Left ventricle myocardium superior (tissue), 1 donor: ENCODE measurements at places on chromosomes 5 and 9. TPM values are rescaled to one million over a fixed set of nuclear protein-coding genes. Genes with fewer than 3 reads are reported as not detected.

PCDHGB3 gene
- 7.2 TPM for total RNA-seq

SV2C gene
- 0.05 TPM for total RNA-seq

CARTPT gene
- total RNA-seq = not detected

OGN gene
- total RNA-seq = 8.1 TPM

- no peak for DNase-seq
These were observed 61.2 kb downstream of the IRX2 start for GRCh38 chr5:2690293-2690692.

DNA sequence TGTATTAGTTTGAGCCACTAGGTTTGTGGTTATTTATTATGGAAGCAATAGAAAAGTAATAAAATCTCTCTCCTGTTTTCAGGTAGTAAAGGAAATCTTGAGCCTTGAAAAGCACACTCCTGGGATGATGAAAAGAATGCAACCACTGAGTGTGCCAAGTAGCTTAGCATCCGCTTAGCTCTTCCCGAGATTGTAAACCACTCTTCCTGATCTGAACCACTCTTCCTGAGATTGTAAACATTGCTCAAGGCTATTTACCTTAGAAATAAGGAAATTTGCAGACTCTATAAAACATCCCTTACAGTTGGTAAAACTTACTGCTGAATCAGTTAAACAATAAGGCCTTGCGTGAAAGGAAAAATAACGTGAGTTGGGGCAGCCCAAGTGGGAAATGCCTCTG, 17.4 kb upstream of the IL33 start:
- DNase-seq = no peak

DNA sequence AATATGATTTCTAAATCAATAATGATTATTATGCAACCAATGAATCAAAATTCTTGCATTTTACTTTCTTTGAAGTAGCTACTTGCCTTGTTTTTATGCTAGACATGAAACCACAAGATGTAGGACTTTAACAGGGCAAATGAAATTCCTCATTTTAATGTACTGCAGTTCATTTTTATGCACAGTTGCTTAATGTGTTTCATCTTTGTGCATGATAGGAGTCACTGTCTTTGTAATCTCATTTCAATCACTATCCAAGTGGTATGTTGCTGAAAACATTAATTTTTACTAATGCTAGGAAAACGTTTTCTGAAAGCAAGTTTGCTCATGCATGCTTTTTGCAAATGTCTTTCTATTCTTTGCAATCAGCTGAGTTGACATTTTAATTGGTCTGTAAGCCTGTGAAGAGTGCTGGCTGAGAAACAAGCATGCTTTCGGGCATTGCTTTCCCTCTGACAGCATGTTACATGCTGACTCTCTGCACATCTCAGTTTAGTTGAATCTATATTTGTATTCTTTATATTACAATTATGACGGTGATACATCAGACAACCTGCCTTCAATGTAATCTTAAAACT, 535.0 kb upstream of the CDH18 start:
- no peak for DNase-seq

DNA sequence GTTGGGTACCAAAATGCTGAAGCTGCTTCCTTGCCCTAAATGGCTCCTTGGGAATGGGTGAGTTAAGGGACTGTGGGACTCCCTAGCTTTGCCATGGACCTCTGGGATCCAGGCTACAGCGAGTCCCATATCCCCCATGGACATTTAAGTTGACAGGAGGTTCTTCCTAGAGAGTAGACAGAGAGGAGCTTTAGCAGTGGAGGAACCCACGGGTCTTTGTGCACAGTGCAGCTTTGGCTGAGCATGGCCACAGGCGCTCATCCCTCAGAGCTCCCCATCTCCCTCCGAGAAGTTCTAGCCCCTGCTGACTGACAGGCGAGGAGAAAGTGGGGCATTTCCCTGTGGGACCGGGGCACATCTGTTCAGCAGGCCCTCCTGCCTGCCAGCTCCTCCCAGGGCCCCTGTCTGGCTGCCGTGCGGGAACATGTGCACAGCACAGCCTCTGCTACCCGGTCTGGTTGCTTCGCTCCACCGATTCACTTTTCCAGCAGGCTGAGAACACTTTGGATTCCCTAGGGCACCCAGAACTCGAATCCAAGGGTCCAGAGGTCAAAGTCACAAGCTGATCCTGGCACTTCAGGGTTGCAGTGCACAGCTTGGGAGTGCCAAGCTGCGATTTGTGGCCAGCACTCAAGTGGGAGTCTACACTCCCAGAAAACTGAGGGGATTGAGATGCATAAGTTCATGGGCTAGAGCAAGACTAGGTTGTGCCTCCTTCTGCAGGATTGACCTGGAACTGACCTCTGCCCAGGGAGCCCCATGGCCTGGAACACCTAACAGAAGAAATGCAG, 40.6 kb upstream of the DMRTA1 start:
- DNase-seq = no peak

- peak; percentile 85 for DNase-seq
These were observed 51.5 kb downstream of the COL15A1 start for GRCh38 chr9:98995059-98995671.

DNA sequence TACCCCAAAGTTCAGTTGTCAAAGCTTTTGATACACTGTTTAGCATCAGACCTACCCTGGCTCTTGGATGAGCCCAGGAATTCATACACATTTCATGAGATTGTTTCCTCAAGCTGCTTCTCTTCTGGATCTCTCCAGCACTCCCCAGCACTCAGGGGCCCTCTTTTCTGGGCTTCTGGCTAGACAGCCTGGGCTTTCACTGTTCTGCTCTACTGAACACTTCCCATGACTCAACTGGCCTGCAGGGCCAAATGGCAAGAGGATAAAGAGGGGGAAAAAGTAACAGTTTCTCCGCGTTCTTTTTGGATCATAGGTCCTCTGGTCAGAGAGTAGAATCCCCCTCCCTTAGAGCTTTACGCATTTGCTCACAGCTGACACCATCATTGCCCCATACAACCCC, 20.9 kb upstream of the LURAP1L start:
- DNase-seq = no peak

GRCh38 chr5:103498800-103499551, 63.6 kb downstream of the NUDT12 start:
- DNase-seq = no peak

DNA sequence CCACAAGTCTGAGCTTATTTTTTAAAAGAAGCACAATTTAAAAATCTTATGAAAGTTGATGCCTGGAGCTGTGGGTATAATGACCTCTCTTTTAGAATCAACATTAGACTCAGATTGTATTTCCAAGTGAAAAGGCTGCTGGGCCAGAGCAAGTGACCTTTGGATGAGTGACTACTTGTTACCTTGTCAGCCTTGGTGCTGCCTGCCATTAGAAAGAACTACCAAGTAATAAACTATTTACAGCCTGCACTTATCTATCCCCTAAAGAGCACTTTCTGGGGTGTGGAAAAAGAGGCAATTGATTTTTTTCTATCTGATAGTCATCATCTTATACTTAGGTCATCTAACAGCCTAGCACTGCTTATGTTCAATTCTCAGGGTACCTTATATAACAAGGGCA, 134.9 kb upstream of the FBXL17 start:
- DNase-seq = no peak

GRCh38 chr5:147626464-147626863, 116.6 kb upstream of the DPYSL3 start:
- DNase-seq = no peak

GRCh38 chr5:39505791-39506190, 81.0 kb upstream of the DAB2 start:
- DNase-seq = no peak

DNA sequence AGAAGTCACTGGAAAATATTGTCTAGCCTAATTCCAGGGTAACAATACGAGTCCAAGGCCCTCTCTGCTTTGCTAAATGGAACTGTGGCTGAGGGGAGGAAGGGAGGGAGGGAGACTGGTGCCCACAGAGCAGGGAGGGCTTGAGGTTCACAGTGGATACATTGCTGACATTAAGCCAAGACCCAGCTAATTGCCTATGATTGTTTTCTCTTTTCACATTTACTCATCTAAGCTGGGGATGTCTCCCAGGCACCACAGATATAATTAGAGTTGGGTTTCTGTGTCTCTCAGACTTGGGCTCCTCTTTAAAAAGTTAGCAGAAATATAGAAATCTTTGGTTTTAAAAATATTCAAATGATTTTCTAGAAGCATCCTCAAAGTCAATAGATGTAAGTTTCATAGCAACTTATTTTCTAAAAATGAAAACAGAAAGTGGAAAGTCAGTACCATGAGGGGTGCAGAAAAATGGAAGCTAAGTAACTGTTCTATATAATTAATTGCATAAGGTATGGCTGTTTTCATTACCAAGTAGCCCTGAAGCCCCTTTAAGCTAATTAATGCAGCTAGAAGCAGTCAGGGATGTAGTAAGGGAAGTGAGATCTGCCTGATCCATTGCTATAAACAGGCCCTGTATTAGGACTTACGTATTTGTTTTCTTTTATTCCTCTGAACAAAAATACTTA, 259.8 kb downstream of the NDUFS4 start:
- no peak for DNase-seq

- no peak for DNase-seq
These were observed 77.2 kb upstream of the RAPGEF1 start for GRCh38 chr9:131817073-131817472.

GRCh38 chr5:136809382-136809781, 444.0 kb upstream of the TRPC7 start:
- DNase-seq = no peak

GRCh38 chr5:179239256-179240135, 105.8 kb downstream of the ADAMTS2 start:
- no peak for DNase-seq

DNA sequence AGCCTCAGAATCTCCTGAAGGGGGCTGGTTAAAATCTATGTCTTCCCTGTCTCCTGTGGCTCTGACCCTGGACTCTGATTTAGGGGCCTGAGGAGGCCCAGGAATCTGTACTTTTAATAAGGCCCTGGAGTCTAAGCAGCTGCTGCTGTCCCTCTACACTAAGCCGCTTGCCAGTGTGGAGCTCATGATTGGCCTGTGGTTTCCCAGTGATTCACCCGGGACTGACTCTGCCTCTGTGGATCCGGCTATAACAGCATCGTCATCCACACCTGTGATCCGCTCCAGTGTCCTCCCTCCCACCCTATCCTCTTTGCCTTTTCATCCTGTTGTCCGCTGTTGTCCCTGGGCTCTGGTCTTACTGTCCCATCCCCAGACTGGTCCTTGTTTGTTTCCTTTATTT, 3.7 kb downstream of the SLC31A2 start:
- DNase-seq = no peak

DNA sequence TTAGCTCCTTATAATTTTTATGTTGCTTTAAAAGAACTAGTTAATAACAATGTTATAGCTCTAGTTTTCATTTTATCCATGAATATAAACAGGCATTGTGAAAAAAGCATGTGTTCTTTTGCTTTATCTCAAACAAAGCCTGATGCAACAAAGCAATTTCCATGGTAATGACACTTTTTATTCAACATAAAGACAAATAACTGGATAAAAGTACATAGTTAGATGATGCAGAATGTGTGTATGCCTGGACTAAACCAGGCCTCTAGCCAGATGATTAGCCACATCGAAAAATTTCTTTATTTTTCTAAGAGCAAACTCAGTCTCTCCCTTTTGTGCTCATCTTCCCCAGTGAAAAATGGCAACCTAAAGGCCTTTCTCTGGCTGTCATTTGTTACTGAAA, 125.6 kb upstream of the TARS1 start:
- DNase-seq = no peak

GRCh38 chr9:9783211-9783610, 829.6 kb downstream of the PTPRD start:
- DNase-seq = no peak

DNA sequence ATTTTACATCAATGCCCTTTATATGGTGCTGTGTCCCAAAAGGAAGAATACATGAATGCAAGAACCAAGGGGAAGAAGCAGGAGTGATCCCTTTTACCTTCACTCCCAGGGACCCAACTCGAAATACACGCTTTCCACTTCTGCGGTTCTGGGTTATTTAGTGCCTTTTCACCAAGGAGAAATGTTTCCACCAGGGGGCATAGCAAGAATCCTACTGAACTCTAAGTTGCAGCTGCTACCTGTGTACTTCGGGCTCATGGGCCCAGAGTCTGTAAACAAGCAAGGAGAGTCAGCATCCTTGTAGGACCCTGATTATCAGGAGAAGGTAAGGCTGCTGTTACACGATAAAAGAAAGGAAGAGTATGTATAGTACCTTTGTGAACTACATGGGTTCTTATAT, 45.7 kb downstream of the DPYSL3 start:
- no peak for DNase-seq

GRCh38 chr5:1026700-1027621, 18.4 kb downstream of the NKD2 start:
- DNase-seq = peak; percentile 36
